T-cell (primary cell): ENCODE measurements at places on chromosomes 16 and 17. TPM values are rescaled to one million over a fixed set of nuclear protein-coding genes. Genes with fewer than 3 reads are reported as not detected.

DNA sequence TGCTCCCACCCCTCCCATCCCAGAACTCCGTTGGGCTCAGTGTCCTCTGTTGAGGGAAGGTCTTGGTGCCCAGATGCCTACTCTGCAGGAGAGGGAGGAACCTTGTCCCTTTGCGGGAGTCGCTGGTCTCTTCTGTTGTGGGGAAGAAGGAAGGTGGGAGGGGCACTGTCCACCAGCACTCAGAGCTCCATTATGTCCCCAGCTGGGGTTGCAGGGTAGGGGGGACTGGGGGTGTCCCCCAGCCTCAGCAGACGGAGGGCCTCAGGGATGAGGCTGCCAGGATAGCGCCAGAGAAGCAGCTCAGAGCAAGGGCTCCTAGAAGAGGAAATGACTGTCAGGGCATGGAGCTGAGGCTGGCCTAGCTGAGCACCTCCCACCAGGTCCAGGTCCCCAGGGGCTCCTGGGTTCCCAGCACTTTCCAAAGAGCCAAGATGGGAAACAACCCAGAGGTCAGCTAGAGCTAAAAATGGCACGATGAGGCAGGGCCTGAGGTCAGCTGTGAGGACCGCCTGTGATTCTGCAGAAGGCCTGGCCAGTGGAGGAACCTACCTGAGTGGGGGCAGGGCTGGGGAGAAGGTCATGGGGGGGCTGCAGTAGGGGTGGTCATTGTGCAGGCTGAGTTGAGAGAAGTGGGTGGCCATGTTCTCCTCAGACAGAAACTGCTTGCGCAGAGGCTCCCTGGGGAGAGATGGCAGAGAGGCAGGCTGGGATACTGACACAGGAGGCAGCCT, 893 bp downstream of the HCFC1R1 start:
- no peaks in the 10 kb centered on the region for H3K27me3 ChIP-seq
- H3K27ac ChIP-seq = peak overlapping the region; percentile 85
- no peak for DNase-seq
- peaks cover 15% of the 10 kb centered on the region for H3K36me3 ChIP-seq
- peak overlapping the region; percentile 72 for H3K4me3 ChIP-seq
- H3K4me1 ChIP-seq = peaks cover 21% of the 10 kb centered on the region

GRCh38 chr17:20706751-20707373, 127.3 kb downstream of the CDRT15L2 start:
- H3K4me1 ChIP-seq = peaks cover 5% of the 10 kb centered on the region
- no peak overlapping the region for H3K27ac ChIP-seq
- H3K36me3 ChIP-seq = no peaks in the 10 kb centered on the region
- no peaks in the 10 kb centered on the region for H3K27me3 ChIP-seq
- no peak overlapping the region for H3K4me3 ChIP-seq

GRCh38 chr16:78001451-78002025, 20.8 kb upstream of the CLEC3A start:
- H3K4me1 ChIP-seq = no peaks in the 10 kb centered on the region
- no peaks in the 10 kb centered on the region for H3K36me3 ChIP-seq
- H3K27ac ChIP-seq = no peak overlapping the region
- DNase-seq = no peak
- H3K27me3 ChIP-seq = no peaks in the 10 kb centered on the region

DNA sequence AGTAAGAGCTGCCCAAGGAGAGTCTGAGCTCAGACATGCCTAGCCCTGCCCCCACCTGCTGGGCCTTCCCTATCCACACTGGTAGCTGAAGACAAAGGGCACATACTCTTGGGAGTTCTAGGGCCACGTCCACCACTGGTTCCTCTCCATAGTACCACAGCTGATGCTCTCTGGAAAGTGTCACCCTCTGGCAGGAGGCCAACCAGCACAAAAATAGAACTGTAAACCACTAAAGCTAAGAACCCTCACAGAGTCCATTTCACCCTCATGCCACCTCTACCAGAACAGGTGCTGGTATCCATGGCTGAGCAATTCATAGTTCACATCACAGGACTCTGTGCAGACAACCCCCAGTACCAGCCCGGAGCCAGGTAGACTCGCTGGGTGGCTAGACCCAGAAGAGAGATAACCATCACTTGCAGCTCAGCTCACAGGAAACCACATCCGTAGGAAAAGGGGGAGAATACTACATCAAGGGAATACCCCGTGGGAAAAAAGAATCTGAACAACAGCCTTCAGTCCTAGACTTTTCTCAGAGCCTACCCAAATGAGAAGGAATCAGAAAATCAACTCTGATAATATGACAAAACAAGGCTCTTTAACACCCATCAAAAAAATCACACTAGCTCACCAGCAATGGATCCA, 115.3 kb downstream of the CEP112 start:
- no peak overlapping the region for H3K27ac ChIP-seq
- no peaks in the 10 kb centered on the region for H3K36me3 ChIP-seq

DNA sequence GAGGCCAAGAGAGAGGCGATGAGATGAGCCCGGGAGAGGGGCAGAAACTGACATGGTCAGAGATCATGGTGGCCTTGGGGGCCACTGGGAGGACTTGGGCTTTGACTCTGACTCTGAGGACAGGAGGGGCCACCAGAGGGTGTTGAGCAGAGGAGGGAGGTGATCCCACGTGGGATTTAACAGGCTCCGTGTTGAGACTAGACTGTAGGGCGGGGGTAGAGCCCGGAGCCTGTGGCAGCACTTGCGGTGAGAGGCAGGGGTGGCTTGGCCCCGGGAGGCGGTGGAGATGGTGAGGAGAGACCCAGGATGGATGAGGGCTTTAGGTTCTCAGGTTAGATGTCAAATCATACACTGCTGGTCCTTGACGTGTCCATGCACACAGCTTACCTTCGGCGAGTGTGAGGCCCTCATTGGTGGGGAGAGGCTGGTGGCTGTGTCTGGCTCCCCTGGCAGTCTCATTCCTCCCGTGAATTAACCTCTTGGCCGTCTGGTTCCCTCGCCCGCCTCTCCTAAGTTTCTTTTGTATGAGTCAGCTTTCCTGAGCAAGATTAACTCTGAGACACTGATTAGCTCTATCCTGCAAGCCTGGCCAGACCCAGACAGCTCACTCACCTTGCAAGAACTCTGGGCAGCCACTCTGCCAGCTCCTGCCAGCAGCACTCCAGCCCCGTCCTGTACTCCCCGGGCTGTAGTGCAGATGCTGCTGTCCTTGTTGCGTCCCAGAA, 39.7 kb downstream of the VPS35L start:
- no peak for DNase-seq
- H3K27ac ChIP-seq = no peak overlapping the region
- no peak overlapping the region for H3K4me3 ChIP-seq
- H3K4me1 ChIP-seq = no peaks in the 10 kb centered on the region
- H3K36me3 ChIP-seq = peaks cover 37% of the 10 kb centered on the region

DNA sequence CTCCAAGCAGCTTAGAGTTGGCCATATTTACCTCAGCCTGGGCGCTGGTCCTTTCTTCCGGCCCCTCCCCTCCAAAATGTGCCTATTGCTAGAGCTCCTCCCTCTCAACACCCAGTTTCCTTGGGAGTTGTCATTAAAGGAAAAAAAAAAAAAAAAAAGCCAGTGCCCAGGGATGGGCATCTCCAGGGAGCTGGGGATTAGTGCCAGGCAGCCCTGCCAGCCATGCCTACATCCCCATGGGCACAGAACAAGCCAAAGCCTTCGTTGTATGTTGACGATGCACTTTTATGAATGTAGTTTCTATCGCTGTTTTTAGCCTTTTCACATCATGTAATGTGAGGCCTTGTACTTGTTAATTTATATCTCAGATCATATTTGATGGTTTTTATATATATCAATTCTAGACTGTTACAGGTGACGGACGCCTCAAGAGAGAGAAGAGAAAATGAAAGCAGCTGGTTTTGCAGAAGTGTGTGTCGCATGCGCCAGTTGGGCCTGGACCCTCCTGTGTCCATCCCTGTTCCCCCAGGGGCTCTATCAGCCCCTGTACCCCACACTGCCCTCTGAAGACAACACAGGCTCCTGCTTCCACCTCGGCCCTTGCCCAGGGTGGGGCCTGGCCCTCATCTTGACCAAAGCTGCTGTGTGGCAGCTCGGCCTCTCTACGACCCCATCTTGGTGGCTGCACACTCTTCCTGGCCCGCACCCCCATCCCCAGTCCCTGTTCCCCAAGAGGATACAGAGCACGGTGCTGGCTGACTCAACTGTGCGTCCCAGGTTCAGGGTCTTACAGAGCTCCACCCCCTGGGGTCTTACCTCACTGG, 4.8 kb downstream of the LIMD2 start:
- H3K27ac ChIP-seq = peak overlapping the region; percentile 86
- DNase-seq = no peak
- no peak overlapping the region for H3K4me3 ChIP-seq
- H3K27me3 ChIP-seq = no peaks in the 10 kb centered on the region
- peaks cover 75% of the 10 kb centered on the region for H3K36me3 ChIP-seq

DNA sequence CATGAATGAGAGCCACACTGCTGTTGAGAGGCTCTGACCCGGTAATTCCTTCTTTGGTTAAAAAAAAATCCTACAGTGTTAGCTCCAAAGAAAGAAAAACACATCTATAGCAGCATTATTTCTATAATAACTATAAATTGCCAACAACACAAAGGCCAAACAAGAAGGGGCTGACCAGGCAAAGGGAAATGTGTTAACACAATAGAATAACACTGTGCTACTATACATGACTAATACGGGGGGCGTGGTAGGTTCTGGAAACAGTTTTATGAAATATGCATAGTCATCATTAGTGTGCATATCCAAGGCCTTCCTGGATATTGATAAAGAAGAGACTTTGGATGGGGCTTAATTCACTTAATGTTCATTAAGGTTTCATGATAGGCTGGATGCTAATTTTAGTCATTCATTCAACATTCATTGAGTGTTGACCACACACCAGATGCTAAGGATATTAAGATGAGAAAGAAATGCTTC, 50.0 kb upstream of the CCL1 start:
- no peak for DNase-seq
- no peak overlapping the region for H3K4me3 ChIP-seq
- no peaks in the 10 kb centered on the region for H3K4me1 ChIP-seq
- H3K27me3 ChIP-seq = no peaks in the 10 kb centered on the region
- no peak overlapping the region for H3K27ac ChIP-seq
- H3K36me3 ChIP-seq = no peaks in the 10 kb centered on the region

- H3K4me1 ChIP-seq = no peaks in the 10 kb centered on the region
- DNase-seq = peak; percentile 78
- H3K27me3 ChIP-seq = no peaks in the 10 kb centered on the region
- no peak overlapping the region for H3K4me3 ChIP-seq
Observed at GRCh38 chr16:46673320-46674013, 15.5 kb downstream of the VPS35 start.

- DNase-seq = no peak
- no peaks in the 10 kb centered on the region for H3K27me3 ChIP-seq
- no peak overlapping the region for H3K4me3 ChIP-seq
- H3K27ac ChIP-seq = no peak overlapping the region
- H3K36me3 ChIP-seq = no peaks in the 10 kb centered on the region
Observed at GRCh38 chr17:7063518-7064094, 16.4 kb downstream of the CLEC10A start.

DNA sequence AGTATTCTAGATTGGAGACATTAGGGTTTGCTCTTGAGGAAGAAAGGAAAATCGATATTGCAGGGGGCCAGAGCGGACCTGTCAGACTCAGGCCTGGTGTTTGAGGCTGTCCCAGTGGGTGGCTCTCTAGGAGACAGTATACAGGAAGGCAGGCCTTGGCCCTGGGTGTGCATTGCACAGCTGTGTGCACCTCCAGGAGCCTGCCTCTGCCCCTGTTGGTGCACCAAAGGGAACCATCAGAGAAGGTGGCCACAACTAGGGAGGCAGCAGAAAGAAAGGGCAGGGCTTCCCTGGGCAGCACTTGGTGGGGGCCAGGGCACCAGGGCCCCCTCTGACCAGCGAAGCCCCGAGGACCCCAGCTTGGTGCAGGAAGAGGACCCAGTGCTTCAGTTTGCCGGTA, 188.0 kb downstream of the NTN1 start:
- peaks cover 22% of the 10 kb centered on the region for H3K27me3 ChIP-seq
- DNase-seq = no peak
- H3K4me1 ChIP-seq = no peaks in the 10 kb centered on the region
- no peak overlapping the region for H3K4me3 ChIP-seq
- H3K36me3 ChIP-seq = no peaks in the 10 kb centered on the region

- no peak for DNase-seq
- H3K4me3 ChIP-seq = no peak overlapping the region
- H3K27ac ChIP-seq = no peak overlapping the region
- peaks cover 97% of the 10 kb centered on the region for H3K36me3 ChIP-seq
- H3K4me1 ChIP-seq = no peaks in the 10 kb centered on the region
- no peaks in the 10 kb centered on the region for H3K27me3 ChIP-seq
Observed at GRCh38 chr17:80384078-80384960, 30.6 kb upstream of the ENDOV start.

GRCh38 chr17:81329927-81330883, 35.1 kb upstream of the SLC38A10 start:
- no peak for DNase-seq
- H3K27ac ChIP-seq = no peak overlapping the region
- no peaks in the 10 kb centered on the region for H3K27me3 ChIP-seq
- H3K4me3 ChIP-seq = no peak overlapping the region

DNA sequence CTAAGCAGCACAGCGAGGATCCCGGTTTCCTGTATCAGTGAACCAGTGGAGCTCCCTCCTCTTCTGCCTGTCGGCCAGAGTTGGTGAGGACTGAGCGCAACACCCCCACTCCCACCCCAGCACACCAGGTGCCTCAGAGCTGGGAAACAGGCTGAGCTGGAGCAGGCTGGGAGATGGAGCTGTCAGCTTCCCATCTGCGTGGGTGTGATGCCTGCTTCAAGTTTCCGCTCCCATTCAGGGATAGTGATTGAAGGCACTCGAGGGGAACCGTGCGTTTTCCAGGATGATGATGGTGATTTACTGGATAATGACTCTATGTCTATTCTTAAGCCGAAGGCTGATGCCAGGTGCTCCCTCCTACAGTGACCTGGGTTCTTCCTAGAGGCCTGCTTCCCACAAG, 144.5 kb downstream of the TMEM132E start:
- no peaks in the 10 kb centered on the region for H3K4me1 ChIP-seq
- no peaks in the 10 kb centered on the region for H3K36me3 ChIP-seq
- H3K27me3 ChIP-seq = peaks cover 33% of the 10 kb centered on the region
- H3K27ac ChIP-seq = no peak overlapping the region

- no peak overlapping the region for H3K4me3 ChIP-seq
- DNase-seq = no peak
- no peaks in the 10 kb centered on the region for H3K27me3 ChIP-seq
- H3K4me1 ChIP-seq = no peaks in the 10 kb centered on the region
- H3K27ac ChIP-seq = no peak overlapping the region
Observed at GRCh38 chr16:27779641-27780164, 229.8 kb downstream of the KATNIP start.

GRCh38 chr16:10577305-10578202, 2.8 kb downstream of the EMP2 start:
- DNase-seq = no peak
- no peaks in the 10 kb centered on the region for H3K36me3 ChIP-seq
- peaks cover 10% of the 10 kb centered on the region for H3K27me3 ChIP-seq
- H3K4me1 ChIP-seq = no peaks in the 10 kb centered on the region
- no peak overlapping the region for H3K4me3 ChIP-seq

SYCE1L gene
- total RNA-seq = 4.0 TPM

USP6 gene
- total RNA-seq = 0.06 TPM

KRTAP4-5 gene
- not detected for total RNA-seq

CD300LB gene
- total RNA-seq = not detected

GPRC5B gene
- total RNA-seq = 1.2 TPM

ARHGDIG gene
- 0.40 TPM for total RNA-seq

SCARF1 gene
- total RNA-seq = 1.6 TPM

SULT1A1 gene
- 15.7 TPM for total RNA-seq

TMEM208 gene
- 32.3 TPM for total RNA-seq

RAB37 gene
- 31.2 TPM for total RNA-seq

PIMREG gene
- 0.43 TPM for total RNA-seq
